ENCODE measurements at places on chromosomes 1 and 21.
A peak's percentile ranks its signal among the peaks of the same experiment; 100 is the strongest.

- DNase-seq = no peak
Measured at GRCh38 chr1:223815865-223816264, 29.9 kb downstream of the TP53BP2 start.

DNA sequence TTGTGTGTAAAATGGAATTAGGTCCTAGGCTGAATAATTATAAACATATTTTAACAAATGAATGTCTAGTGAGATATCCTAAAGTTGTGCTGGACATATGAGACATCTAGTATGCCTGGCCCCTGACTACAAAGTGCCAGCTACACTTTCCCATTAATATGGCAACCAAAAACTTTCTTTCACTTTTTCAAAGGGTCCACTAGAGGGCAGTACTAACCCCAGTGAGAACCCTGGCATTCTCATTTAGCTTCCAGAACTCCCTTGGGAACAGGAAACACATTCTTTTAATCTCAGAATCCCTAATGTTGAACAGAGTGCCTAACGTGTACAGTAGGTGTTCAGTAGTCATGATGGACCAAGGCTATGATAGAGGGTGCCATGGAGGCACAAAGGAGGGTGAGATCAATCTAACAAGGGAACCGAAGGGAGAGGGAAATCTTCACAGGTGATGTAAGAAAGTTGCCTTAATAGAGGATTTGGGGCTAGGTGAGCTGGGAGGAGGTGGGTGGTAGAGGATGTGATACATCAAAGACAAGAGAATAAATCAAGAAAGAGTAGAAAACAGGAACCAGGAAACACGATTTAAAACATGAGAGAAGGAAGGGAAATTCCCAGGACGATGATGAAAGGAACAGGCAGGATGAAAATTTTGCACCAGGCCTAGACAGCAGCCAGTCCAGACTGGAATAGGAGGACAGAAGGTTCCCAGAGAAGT, 41.6 kb downstream of the NSL1 start:
- peak; percentile 22 for DNase-seq

DNA sequence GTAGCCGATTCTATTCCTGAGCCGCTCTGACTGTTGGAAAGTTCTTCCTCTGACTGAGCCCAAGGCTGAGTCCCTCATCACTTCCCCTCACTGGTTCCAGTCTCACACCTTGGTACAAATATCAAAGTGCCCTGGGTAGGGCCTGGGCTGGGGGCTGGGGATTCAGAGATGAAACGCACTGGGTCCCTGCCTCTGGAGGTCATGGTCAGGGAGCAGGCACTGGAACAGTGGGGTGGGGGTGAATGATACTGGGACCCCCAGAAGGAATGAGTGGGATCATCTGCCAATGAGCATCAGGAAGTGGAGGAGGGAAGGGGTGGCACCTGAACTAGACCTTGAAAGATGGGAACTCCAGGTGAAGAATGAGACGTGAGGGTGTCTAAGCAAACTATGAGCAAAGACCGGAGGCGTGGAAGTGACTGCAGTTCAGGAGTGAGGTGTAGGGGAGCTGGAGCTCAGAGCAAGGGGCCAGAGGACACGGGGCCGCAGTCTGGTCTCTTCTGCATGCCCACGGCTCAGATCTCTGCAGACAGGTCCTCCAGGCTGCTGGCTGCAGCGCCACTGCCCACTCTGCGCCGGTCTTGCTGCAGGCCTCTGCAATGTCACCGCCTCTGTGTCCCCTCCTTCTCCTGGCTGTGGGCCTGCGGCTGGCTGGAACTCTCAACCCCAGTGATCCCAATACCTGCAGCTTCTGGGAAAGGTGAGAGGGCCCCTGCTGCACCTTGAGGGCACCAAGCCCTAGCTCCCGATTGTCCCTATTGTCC, 10.0 kb downstream of the PEAR1 start:
- no peak for DNase-seq

GRCh38 chr1:14592004-14592631, 6.4 kb upstream of the KAZN start:
- DNase-seq = no peak

DNA sequence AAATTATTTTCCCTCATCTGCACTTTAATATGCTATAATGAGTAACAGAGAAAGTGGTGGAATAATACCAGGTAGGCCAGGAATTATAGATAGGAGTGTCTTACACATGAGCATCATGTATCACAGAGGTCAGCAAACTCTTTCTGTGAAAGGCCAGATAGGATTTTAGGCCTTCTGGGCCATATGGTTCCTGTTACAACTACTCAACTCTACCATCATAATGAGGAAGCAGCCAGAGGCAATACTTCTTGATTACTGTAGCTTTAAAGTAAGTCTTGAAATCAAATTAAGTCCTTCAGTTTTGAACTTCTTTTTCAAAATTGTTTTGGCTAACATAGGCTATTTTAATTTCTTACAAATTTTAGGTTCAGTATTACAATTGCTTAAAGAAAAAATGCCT, 32.1 kb upstream of the IGSF3 start:
- no peak for DNase-seq

- no peak for DNase-seq
Measured at GRCh38 chr1:5481889-5482288, 510.3 kb downstream of the NPHP4 start.

- no peak for DNase-seq
Measured at GRCh38 chr1:53176452-53177208, 20.0 kb upstream of the CPT2 start.

DNA sequence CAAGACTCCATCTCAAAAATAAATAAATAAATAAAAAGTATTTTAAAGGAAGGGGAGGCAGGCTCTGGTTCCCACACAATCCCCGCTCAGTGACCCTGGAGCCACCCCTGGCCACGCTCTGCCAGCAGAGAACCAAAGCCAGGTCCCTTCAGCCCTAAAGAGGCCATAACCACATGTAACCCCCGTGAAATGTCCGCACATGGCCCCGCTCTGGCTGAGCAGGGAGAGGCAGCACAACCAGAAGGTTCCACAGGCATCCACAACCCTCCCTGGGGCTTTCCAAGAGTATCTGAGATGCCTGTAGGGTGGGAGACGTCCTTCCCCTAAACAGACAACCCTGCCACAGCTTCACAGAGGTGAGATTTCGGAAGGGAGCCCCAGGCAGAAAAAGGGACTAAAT, 1.4 kb upstream of the ARF1 start:
- DNase-seq = no peak

DNA sequence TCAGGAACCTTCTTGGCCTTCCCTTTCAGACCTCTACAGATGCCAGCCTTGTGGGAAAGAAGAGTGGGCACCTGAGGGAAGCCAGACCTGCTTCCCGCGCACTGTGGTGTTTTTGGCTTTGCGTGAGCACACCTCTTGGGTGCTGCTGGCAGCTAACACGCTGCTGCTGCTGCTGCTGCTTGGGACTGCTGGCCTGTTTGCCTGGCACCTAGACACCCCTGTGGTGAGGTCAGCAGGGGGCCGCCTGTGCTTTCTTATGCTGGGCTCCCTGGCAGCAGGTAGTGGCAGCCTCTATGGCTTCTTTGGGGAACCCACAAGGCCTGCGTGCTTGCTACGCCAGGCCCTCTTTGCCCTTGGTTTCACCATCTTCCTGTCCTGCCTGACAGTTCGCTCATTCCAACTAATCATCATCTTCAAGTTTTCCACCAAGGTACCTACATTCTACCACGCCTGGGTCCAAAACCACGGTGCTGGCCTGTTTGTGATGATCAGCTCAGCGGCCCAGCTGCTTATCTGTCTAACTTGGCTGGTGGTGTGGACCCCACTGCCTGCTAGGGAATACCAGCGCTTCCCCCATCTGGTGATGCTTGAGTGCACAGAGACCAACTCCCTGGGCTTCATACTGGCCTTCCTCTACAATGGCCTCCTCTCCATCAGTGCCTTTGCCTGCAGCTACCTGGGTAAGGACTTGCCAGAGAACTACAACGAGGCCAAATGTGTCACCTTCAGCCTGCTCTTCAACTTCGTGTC, 995 bp upstream of the ZBTB48 start:
- DNase-seq = no peak

- DNase-seq = no peak
Measured at GRCh38 chr21:44354001-44354405, 582 bp downstream of the TRPM2 start.

DNA sequence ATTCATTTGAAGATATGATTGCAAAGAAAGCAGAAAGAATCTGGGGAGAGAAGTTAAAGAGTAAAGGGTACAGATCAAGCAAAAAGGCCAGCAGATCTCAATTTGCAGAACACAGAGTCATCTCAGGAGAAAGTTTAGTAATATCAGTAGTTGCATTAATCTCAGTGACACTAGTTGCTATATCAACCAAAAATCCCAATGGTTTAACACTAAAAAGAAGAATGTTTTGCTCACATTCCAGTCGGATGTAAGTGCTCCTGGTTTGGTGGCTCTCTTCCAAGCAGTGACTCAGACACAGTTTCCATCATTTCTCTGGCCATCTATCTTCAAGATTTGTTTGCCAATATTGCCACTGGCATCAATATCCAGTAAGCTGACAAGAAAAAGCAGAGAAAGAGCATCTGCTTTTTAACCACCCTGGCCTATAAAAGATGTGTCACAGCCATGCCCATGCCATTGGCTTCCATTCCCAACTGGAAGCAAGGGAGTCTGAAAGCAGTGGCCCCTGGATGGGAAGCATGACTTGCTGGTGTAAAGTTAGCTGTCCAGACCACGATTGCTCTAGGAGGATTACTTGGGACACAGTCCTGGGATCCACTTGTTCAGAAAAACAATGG, 45.5 kb upstream of the AIM2 start:
- no peak for DNase-seq

GRCh38 chr1:33683913-33684312, 180.0 kb upstream of the HMGB4 start:
- DNase-seq = no peak

- DNase-seq = no peak
Measured at GRCh38 chr1:203150511-203151297, 23.2 kb downstream of the ADORA1 start.

GRCh38 chr1:62336995-62337705, 17.9 kb upstream of the KANK4 start:
- no peak for DNase-seq

GRCh38 chr1:205449750-205450443, 5.9 kb downstream of the BLACAT1 start:
- DNase-seq = no peak

DNA sequence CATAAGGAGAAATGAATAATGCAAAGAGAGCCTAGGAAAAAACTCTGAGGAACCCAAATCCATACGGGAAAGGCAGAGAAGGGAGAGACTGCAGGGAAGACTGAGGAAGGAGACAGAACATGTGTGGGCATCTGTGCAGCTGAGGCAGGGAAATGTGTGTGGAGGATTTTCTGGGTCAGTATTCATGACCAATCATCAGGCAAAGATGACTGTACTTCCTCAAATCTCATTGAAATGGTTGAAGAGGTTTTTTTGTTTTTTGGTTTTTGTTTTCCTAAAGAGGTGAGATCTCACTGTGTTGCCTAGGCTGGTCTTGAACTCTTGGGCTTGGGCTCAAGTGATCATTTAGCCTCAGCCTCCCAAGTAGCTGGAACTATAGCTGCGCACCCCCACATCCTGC, 15.7 kb downstream of the DIP2A start:
- no peak for DNase-seq

- DNase-seq = no peak
Measured at GRCh38 chr1:12505231-12505630, 112.8 kb downstream of the DHRS3 start.

- DNase-seq = no peak
Measured at GRCh38 chr1:210769473-210769872, 364.5 kb downstream of the KCNH1 start.

GRCh38 chr1:31570906-31571305, 5.4 kb upstream of the TINAGL1 start:
- DNase-seq = no peak

DNA sequence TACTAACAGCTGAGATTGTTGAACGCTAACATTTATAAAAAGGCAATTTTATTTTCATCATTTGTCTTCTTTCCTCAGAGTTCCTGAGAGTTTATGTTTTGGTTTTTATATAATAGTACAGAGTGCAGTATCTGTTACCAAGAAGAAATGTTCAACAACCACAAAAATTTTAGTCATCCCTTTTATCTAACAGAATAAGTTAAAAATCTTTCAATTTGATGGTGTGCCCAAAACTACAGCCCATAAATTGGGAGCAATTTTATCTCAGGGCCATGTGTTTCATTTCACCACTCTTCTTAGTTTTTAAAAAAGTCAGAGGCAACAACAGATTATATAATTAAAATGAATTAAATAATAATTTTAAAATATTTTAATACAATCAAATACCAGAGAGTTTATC, 37.1 kb downstream of the NEXN start:
- DNase-seq = no peak

- no peak for DNase-seq
Measured at GRCh38 chr1:7373251-7373650, 397.8 kb upstream of the VAMP3 start.

GRCh38 chr1:152697701-152698600, at the start of gene LCE2A:
Gene LCE2A (plus strand): TSS chr1:152698345. CDS start chr1:152698902, 557 bp downstream.
- DNase-seq = no peak

- no peak for DNase-seq
Measured at GRCh38 chr1:85202092-85202863, 1.5 kb upstream of the SYDE2 start.
